ENCODE measurements at places on chromosomes 13 and 19.

GRCh38 chr13:64697226-64697625 lies 2532.9 kb downstream of the PCDH9 start:
- H3K4me3 ChIP-seq: no peak overlapping the region
- no peaks in the 10 kb centered on the region for H3K36me3 ChIP-seq
- DNase-seq: no peak
- H3K4me1 ChIP-seq: no peaks in the 10 kb centered on the region

DNA sequence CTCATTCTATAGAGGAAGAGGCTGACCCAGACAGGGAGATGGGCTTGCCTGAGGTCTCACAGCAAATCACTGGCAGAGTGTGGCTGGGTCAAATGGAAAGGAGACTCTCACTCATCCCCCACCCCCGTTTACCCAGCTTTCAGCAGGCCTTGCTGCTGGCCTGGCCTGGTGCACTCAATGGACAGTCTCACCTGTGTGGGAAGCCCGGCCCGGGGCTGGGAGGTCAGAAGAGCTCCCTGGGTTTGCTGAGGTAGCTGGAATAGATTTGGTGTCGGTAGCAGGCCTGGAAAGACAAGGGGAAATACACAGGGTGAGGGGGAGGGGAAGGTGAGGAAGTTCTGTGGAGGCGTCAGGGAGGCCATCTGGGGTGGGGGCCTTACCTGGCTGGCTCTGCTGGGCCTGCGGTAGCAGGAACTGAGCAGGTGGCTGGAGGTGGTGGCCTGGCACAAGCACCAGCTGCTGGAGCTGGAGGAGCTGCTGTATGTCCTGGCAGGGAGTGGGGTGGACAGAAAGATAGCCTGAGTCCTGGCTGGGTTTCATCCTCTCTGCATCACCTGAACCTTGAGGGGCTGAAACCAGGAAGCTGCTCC lies 23.5 kb downstream of the ZNF574 start:
- no peak overlapping the region for H3K4me3 ChIP-seq
- no peaks in the 10 kb centered on the region for H3K27me3 ChIP-seq
- H3K4me1 ChIP-seq: no peaks in the 10 kb centered on the region
- H3K27ac ChIP-seq: no peak overlapping the region
- no peak for DNase-seq
- no peaks in the 10 kb centered on the region for H3K36me3 ChIP-seq

- peaks cover 21% of the 10 kb centered on the region for H3K4me1 ChIP-seq
- H3K4me3 ChIP-seq: peak overlapping the region; percentile 60
- no peaks in the 10 kb centered on the region for H3K36me3 ChIP-seq
- DNase-seq: no peak
These were observed 463 bp downstream of the PCSK4 start for GRCh38 chr19:1489463-1490310.

DNA sequence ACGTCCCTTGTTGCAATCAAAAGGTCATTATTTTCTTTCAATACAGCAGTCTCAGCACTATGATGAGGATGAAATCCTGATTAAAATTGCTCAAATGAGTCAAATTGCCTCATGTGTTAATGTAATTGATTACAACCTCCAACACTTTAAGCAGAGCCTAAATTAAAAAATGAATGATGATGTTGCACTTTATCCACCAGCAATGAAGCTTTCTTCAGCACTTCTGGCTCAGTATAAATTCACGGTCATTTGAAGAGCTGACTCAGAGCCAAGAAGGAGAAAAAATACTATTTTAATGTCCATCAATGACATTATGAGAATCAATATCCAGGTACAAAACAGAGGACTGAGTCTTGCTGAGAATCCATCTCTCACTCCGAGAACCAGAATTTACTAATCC lies 792.6 kb upstream of the ATXN8OS start:
- DNase-seq: no peak
- H3K27me3 ChIP-seq: no peaks in the 10 kb centered on the region
- H3K4me1 ChIP-seq: no peaks in the 10 kb centered on the region

GRCh38 chr13:33014291-33014690 lies 1.9 kb upstream of the KL start:
- peaks cover 3% of the 10 kb centered on the region for H3K27me3 ChIP-seq
- H3K4me1 ChIP-seq: peaks cover 4% of the 10 kb centered on the region
- H3K4me3 ChIP-seq: no peak overlapping the region
- no peak for DNase-seq
- H3K36me3 ChIP-seq: no peaks in the 10 kb centered on the region
- no peak overlapping the region for H3K27ac ChIP-seq

All from ovary (tissue), 10 donors.